ENCODE measurements at places on chromosomes 3 and 15.

- no peak for DNase-seq
Observed at GRCh38 chr3:46856576-46857471, 6.4 kb downstream of the MYL3 start.

GRCh38 chr3:106699122-106699521, 678.1 kb upstream of the CCDC54 start:
- DNase-seq = no peak

- no peak for DNase-seq
Observed at GRCh38 chr15:48630245-48630644, 15.3 kb downstream of the FBN1 start.

DNA sequence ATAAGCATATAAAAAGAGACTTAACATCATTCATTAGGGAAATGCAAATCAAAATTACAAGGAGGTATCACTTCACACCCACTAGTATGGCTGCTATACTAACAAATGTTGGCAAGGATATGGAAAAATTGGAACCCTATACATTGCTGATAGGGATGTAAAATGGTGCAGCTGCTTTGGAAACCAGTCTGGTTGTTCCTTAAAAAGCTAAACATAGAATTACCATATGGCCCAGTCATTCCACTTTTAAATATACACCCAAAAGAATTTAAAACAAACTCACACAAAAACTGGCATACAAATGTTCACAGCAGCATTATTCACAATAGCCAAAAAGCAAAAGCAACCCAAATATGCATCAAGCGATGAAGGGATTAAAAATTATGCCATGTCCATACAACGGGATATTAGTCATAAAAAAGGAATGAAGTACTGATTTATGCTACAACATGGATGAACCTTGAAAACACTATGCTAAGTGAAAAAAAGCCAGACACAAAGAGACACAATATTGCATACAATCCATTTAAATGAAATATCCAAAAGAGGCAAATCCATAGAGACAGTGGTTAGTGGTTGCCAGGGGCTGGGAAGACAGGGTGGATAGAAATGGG, 118.3 kb downstream of the OSBPL10 start:
- DNase-seq = no peak

DNA sequence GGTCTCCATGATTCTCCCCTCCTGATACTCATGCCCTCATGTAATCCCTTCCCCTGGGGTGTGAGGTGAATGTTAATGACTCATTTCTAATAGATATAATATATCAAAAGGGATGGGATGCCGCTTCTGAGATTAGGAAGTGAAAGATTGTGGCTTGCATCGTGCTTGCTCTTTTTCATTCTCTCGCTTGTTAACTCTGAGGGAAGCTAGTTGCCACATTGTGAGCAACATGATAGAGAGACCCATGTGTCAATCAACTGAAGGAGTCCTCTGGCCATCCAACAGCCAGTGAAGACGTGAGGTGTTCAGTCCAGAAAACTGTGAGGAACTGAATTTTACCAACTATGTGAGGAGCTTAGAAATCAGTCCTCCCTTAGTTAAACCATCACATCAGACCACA, 28.9 kb upstream of the DRD3 start:
- no peak for DNase-seq

DNA sequence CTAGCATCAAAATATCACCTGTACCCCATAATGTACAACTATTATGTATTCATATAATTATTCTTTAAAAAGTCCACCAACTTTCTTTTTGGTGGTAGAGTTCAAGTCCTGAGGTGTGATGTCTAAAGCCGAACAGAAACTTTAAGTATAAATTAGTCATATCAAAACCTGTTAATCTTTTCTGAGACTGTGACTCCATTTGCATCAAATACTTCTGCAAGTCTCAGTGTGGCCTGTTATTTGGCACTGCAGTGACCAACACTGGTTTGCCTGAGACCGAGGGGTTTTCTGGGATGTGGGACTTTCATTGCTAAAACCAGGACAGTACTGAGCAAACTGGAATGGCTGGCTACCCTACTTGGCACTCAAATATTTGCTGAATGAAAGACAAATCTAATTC, 7.3 kb downstream of the NGLY1 start:
- DNase-seq = no peak

GRCh38 chr3:36907911-36908646, 36.8 kb downstream of the TRANK1 start:
- peak; percentile 63 for DNase-seq

DNA sequence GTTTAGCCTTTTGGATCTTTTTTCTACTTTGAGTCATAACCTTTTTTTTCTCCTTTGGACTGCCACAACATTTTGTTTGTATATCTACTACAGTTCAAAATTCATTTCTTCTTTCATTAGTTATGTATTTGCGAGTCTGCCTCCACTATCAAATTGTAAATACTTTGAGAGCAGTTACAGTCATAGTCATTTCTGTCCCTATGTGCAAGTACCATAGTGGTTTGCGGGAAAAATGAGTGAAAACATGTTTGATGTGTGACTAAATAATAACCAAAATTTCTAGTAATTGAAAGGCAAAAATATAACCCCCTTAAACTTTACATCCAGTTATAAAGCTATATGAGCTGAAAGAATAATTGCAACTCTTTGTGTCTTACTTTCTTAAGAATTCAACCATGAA, 45.8 kb upstream of the CCDC50 start:
- no peak for DNase-seq

DNA sequence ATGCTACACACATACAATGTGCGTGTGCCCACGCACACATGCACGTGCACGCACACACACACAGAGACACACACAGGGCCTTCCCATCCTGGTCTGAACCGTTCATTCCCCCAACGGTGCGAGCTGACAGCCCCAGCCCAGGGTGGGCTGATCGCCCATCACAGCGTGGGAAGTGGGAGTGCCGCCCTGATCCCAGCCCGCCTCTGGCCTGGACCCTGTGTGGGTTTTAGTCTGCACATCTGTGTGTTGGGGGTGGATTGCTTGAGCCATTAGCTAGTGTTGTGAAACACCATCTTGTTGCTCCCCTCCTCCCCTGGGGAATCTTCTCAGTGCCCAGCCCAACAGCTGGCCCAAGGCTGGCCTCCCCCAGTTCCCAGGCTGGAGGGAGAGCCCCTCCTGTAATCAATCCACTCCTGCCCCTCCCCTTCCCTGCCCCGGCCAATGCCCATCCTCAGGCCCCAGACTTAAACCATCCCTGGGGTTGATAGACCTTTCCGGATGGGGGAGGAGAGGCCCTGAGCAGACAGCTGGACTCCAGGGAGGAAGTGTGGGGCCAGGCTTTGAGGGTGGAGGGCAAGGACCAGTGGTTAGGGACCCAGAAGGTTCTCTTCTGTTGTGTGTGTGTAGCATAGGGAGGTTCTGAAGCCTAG, 8.3 kb downstream of the SEMA3G start:
- DNase-seq = no peak

- DNase-seq = no peak
Observed at GRCh38 chr15:38058596-38059075, 124.2 kb downstream of the TMCO5A start.

GRCh38 chr3:18648868-18649462, 223.8 kb upstream of the SATB1 start:
- no peak for DNase-seq

DNA sequence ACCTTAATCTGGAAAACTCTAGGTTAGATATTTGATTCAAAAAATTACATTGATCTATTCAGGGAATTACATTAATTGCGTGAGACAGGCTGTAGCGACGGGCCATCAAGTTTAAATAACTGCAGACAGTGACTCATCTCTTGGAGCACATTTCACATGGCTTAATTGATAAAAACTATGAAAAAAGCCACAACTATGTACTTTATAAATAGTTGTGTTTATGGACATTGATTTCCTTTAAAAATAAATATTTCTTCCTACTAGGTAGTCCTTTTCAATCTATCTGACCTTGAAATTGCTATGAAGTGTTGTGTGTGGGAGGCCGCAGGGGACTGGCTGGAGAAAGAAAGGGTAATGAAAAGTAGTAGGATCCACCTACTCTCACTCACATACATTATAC, 157.8 kb downstream of the IL1RAP start:
- DNase-seq = no peak

DNA sequence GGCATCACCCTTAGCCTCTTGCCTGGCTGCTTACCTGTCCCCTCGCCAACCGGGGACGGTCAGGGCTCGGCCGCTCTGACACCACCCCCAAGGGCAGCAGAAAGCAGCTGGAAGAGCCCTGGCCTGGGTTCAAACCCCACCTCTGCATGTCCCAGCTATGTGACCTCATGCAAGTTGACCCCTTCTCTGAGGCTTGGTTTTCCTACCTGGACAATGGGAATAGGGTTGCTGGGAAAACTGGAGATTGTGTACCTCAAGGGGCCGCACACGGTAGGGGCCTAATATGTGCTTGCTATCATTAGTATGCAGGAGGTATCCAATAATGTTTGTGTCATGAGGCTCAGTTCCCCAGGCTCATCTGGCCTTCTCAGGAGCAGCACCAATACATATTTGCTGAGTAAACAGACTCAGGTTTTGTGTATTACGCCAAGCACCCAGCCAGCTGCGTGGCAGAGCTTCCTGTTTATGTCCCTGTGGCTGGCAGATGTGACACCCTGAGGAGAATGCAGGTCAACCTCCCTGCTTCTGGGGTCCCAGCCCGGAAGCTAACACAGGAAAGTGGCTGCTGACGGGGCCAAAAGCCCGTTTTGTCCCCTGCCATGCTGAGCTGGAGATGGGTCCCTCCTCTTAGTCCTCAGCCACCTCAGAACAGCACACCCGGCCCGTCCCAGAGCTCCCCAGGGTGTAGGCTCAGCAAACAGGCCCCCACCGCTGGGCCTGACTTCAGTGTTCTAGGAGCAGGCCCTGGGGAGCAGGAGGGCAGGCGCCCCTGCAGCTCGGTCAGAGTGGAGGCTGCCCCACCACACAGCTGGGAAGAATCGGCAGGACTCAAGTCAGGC, 29.7 kb downstream of the PLXND1 start:
- peak; percentile 42 for DNase-seq

GRCh38 chr15:31265871-31266711, 60.5 kb upstream of the KLF13 start:
- peak; percentile 68 for DNase-seq

DNA sequence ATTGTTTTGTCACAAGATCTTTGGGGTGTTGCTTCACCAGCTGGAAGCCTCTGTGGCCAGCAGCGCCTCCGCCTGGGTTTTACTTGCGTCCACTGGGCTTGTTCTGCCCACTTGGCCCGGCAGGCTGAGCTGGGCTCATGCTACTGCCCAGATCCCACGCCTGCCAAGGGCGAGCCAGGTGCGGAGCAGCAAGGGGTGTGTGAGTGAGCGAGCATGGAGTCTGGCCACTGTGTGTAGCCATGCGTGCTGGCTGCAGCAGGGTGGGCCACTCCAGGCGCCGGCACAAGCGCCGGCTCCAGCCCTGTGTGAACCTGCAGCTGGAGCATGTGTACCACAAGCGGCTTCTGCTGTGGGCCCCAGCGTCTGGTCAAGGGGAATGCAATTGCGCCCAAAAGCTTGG, 416.5 kb upstream of the RGMA start:
- DNase-seq = no peak

DNA sequence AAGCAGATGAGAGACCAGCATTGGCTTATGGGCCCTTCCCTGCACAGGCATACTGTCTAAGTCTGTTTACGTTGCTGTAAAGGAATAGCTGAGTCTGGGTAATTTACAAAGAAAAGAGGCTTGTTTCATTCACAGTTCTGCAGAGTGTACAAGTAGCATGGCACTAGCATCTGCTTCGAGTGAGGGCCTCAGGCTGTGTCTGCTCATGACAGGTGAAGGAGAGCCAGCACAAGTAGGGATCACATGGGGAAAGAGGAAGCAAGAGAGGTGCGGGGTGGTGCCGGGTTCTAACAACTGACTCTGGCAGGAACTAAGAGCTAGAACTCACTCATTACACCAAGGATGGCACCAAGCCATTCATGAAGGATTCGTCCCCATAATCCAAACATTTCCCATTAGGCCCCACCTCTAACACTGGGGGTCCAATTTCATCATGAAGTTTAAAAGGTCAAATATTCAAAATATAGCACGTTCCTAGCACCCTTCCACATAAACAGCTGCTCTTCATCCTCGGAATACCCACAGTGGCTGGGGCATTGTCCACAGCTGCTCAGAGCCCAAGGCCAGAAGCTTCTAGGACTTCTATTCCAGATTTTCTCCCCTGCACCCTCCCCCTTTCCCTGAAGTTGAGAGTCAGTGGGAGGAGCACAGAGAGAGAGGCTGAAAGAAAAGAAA, 5.6 kb downstream of the RTP3 start:
- DNase-seq = no peak

DNA sequence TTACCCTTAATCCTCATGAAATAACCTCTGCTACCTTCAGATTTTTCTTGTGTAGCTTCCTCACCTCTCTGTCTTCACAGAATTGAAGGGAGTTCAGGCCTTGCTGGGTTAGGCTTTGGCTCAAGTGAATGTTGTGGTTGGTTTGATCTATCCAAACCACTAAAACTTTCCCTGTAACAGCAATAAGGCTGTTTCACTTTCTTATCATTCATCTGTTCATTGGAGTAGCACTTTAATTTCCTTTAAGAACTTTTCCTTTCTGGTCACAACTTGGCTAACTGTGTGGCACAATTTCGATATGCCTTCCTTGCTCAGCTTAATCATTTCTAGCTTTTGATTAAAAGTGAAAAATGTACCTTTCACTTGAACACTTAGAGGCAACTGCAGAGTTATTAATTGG, 129.8 kb downstream of the NR1I2 start:
- DNase-seq = peak; percentile 9

GRCh38 chr3:161101609-161102008, 3.5 kb downstream of the B3GALNT1 start:
- DNase-seq = no peak

DNA sequence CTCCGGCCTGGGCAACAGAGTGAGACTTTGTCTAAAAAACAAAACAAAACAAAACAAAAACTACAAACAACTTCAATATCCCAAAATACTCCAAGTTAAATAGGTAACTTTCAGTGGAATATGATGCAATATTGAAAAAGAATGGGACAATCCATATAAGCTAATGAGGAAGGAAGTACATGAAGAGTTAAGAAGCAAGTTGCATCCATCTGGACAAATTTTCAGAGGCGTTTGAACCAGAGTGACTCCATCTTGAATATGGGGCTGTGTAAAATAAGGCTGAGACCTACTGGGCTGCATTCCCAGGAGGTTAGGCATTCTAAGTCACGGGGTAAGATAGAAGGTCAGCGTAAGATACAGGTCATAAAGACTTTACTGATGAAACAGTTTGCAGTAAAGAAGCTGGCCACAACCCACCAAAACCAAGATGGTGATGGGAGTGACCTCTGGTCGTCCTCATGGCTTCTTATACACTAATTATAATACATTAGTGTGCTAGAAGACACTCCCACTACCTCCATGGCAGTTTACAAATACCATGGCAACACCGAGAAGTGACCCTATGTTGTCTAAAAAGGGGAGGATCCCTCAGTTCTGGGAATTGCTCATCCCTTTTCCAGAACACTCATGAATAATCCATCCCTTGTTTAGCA, 58.1 kb upstream of the LCTL start:
- DNase-seq = no peak

- DNase-seq = no peak
Observed at GRCh38 chr15:87704276-87704675, 552.3 kb downstream of the NTRK3 start.

GRCh38 chr3:147377412-147378367, 28.7 kb downstream of the ZIC4 start:
- no peak for DNase-seq

GRCh38 chr15:88835646-88836045, 32.4 kb downstream of the ACAN start:
- DNase-seq = no peak

All from stimulated activated CD4-positive, alpha-beta T cell treated with anti-CD3 and anti-CD28 coated beads, Interleukin-4, amount 100 ng/mL, for 24 hours (primary cell).